Activated naive CD8-positive, alpha-beta T cell treated with anti-CD3 and anti-CD28 coated beads, Interleukin-2, amount 10 ng/mL, durations not matched to agents 7 days and 5 days (primary cell): ENCODE measurements at places on chromosomes 16 and 17.

GRCh38 chr16:3961449-3961849 lies 80.9 kb upstream of the CREBBP start:
- DNase-seq = no peak

DNA sequence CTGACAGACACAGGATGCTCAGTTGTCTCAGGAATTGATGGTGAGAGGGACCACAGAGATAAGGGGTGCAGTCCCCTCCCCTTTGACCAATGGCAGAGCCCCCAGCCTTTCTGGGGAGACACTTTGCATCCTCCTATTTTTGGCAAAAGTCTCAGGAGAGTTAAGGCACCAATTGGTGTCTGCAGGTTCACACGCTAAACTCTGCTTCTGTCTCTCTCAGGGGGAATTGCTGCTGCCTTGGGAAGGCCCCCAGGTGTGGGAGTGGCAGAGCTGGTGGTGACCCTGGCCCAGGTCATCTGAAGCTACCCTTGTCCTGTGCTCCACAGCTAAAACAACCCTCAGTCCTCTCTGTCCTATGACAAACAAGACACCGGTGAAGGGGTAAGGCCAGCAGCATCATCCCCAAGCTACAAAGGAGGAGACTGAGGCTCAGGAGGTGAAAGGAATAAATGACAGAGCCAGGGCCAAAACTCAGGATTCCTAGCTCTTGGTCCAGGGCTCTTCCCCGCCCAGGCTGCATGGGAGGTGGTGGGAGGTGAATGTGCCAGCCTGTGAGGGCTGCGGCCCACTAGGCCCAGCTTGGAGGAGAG lies 20.3 kb downstream of the OSBPL7 start:
- DNase-seq = no peak

DNA sequence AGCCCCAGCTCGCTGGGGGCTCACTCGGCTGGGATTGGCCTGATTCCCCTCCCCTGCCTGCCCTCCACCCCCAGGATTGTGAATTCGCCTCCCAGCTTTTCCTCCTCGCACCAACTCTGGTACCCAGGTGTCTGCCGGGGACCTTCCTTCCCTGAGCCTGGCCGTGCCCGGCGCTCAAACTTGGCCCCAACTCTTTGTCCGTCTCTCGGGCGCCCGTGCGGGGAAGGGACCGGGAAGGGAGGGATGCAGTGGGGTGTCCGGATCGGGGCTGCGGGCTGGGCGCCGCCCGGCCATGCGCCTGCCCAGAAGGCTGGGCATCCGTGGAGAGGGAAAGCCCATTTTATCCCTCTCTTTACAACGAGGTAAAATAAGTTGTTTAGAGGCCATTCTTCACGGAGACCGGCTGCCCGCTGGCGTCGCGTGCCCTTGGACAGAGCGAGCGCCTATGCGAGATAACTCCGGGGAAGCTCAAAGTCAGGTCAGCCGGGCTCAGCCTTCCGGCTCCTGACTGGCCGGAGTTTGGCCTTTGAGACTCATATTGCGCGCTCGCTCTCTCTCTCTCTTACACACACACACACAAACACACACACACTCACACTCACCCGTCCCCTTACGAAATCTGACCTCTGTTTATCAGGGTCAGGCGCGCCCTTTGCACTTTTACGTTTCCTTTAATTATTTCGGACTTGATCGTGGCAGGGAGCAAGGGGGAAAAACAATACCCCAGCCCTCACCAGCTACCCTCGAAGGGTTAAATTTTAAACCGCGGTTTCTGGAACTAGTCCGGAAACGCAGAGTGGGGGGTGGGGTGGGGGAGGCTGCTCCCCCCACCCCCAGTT lies 774 bp upstream of the MAF start:
- peak; percentile 48 for DNase-seq

GRCh38 chr16:31532120-31532519 lies 4.4 kb downstream of the AHSP start:
- DNase-seq = no peak

DNA sequence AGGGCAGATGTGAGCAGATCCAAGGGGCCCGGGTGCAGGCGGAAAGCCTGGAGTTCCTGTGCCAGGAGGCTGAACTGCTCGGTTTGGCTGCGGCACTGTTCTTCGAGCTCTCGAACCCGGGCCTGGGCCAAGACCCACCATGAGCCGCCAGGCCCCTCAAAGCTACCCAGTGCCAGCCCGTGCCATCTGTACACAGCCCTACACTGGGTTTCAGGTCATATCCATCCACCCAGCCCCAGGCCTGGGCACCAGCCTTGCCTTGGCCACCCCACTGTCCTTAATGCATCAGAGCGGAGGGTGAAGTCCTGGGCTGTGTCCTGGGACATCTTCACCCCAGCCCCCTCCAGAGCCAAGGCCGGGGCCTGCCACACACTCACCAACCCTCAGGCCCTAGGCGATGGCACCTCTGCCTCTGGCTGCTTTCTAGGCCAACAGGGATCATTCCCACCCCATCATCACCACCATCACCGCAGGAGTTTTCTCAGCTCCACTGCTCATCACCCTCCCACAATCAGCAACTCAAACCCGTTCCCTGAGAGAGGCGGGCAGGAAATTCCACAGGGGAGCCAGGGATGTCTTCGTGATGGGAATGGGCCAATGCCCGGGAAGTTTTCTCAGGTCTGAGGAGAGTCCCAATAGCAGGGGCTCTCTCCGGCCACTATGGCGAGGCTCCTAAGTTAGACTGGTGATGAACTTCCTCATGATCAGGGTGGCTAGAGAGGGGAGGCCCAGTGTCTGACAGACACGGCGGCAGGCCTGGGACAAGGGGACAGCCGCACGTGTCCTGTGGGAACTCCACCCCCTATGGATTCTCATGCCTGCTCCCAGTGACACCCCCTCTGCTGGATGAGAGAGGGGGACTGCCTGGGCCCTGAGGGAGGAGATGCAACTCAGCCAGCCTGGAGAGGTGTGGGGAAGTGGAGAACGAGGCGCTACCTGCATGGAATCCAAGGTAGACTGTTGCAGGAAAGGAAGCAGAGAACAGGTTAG lies 9.1 kb downstream of the TSPOAP1 start:
- DNase-seq = peak; percentile 26

- DNase-seq = no peak
These were observed 3.5 kb downstream of the PDILT start for GRCh38 chr16:20401066-20401465.

DNA sequence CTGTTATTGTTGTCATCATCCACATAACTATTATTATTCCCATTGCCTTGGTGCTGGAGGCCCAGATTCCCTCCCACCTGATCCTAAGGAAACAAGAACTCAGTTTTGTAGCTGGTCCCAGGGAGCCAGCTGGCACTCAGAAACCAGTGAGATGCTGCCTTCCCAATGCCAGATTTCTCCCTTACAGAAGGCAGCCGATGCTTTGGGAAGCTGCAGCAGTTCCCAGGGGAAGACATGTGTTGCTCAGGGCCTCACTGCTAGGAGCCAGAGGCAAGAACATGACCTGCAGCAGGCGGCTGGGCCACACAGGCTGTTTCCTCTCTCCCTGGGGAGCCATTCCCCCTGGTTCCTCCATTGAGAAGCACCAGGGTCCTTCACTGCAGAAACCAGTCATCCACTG lies 59.9 kb upstream of the GRIN2A start:
- DNase-seq = no peak

- DNase-seq = no peak
These were observed 39.8 kb upstream of the AKAP1 start for GRCh38 chr17:57044976-57045867.

DNA sequence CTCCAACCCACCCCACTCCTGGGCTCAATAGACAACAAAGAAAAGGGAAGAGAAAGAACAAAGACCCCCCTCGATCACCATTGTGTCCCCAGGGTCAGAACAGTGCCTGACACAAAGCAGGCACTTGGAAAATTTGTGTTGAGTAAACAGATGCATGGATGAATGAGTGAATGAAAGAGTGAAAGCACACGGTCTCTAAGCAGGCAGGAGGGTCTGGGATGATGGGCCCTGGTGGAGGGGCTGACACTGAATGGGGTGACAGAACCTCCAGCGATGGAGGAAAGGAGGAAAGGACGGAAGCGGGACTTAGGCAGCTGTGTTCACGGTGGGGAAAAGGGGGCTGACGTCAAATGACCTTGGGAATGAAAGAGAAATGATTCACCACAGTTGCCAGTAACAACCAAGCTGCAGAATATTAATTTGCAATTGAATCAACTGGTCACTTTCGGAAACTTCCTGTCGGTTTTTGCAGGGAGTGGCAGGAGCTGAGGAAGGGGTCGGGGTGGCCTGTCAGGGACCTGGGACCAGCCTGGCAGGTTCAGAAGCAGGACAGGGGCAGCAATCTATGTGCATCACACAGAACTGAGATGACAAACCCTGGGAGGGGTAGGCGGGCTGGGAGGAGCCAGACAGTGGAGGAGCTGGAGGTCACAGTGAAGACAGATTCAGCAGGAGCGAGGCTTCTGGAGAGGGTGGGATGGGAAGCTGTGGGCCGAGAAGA lies 6.7 kb upstream of the GAST start:
- DNase-seq = no peak

DNA sequence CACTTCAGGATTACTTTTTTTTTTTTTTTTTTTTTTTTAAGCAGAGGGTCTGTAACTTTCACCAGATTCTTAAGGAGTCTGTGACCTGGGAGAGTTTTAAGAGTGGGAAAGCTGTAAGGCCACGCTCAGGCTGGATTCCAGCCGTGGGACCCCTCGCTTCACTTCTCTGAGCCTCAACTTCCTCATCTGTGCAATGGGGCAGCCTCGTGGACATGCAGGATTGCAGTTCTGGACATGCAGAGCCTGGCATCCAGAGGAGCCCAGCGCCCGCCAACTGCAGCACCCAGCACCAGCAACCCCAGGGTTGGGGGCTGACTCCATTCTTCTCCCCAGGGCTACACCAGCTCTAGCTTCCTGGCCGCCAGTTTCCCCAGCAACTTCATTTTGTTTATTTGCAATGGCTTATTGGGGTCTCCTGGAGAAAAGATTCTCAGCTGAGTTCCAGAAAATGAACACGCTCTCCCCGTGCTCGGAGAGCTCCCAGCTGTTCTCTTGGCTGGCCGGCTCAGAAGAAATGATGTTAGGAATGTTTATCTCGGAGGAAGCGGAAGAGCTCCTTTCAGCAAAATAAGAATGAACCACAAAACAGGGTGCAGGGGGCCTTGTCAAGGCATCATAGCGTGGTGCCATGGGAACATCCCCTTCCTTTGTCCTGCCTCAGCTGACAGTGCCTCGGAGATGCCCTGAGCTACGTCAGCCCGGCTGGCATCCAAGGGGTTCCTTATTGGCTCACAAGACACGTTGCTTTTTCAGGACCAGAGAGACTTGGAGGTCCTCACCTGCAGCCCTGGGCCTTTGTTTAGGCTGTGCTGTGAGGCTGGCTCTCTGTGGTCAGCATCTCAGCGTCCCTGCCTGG lies 22.9 kb upstream of the ZCCHC14 start:
- no peak for DNase-seq

GRCh38 chr16:492211-492875 lies 35.2 kb upstream of the CAPN15 start:
- DNase-seq = no peak

DNA sequence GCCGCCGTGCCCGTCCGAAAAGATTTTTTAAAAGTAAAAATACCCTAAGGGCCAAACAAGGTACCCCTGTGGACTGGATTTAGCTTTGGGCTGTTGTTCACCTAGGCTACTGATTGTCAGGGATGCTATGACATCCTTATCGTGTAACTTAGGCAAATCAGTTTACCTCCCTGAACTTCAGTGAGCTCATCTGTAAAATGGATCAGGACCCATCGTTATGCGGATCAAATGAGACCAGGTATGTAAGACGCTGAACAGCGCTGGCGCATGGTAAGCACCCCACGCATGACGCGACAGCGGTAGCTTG lies 658 bp upstream of the ZNF771 start:
- DNase-seq = no peak

- DNase-seq = peak; percentile 50
These were observed 33.7 kb downstream of the GINS3 start for GRCh38 chr16:58425756-58426494.

DNA sequence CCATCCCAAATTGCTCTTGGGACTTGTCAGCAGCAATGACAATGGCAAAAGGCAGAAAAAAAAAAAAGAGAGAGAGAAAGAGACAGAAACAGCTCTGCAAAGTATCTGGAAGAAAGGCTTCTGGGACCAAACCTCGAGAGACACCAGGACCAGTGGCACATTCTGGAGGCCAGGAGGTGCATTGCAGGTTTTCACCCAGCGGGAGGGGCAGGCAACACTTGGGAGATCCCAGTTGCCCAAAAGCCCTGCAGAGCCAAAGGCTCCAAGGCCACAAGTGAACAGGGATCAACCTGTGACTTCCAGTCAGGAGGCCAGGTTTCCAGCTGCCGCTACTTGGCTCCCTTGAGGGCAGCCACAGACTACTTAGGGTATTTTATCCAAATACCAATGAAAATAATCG lies 110.8 kb upstream of the CDH5 start:
- no peak for DNase-seq

DNA sequence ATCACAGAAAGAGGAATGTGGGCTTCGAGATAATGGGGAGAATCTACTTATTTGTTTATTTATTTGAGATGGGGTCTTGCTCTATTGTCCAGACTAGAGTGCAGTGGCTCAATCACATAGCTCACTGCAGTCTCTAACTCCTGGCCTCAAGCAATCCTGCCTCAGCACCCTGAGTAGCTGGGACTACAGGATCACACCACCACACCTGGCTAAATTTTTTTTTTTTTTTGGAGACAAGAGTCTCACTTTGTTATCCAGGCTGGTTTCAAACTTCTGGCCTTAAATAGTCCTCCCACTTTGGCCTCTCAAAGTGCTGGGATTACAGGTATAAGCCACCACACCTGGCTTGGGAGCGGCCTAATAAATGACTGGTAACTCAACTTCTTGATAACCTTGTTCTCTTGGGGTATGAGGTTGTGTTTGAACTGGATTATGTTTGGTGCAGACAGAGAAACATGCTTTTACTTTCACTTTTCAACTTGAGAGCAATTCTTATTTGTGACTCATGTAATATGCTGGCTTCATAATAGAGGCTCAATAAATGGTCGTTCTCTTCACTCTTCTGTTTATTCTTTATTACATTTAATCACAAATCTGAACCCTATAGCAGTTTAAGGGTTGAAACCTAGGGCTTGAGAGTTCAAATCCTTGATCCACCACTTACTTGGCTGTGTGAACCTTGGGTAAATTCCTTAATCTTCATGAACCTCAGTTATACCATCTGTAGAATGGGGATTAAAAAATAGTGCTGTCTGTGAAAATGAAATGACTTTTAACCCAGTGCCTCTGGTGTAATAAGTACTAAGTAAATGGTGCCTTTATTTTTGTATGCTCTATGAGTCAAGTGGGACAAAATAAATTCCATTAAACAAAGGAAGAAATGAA lies 129.1 kb upstream of the HS3ST2 start:
- no peak for DNase-seq

GRCh38 chr16:57627184-57627871 lies 1.1 kb upstream of the ADGRG1 start:
- DNase-seq = no peak

DNA sequence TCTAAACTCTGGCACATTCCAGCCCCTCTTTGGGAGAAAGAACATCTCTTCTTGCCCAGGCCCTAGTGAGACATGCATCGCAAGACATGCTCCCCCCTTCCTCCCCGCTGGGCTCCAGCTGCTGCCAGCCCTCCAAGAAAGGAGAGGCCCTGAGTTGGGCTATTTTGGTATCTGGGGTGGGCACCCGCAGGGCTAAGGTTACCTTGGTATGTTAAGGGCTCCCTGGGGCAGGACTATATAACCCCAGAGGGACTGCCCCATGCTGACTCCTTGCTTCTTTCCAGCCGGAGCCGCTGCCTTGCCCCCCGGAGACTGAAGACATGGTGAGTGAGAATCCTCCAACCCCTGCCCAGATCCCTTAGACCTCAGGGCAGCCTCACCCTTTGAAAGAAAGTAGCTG lies at the start of gene MYL11:
TSS of gene MYL11 (plus strand) at position 265 of the 400 bp plus-strand sequence. CDS start at position 321, 56 bp downstream.
- DNase-seq = no peak

- DNase-seq = no peak
These were observed 28.9 kb upstream of the CLEC18A start for GRCh38 chr16:69922200-69922599.
